ENCODE measurements at places on chromosomes 2 and 18. TPM values are rescaled to one million over a fixed set of nuclear protein-coding genes. Genes with fewer than 3 reads are reported as not detected.

The ABCG8 gene
- not detected for total RNA-seq

The PRKAG3 gene
- not detected for total RNA-seq

The TMBIM1 gene
- total RNA-seq, result 369 TPM

The SAG gene
- total RNA-seq, result not detected

The PIEZO2 gene
- total RNA-seq, result 8.3 TPM

The SCLY gene
- total RNA-seq, result 33.7 TPM

The FASTKD2 gene
- total RNA-seq, result 21.9 TPM

The ERICH2 gene
- not detected for total RNA-seq

The SPRED2 gene
- 21.9 TPM for total RNA-seq

The POTEJ gene
- not detected for total RNA-seq

The PSMA8 gene
- total RNA-seq, result not detected

The BOLL gene
- total RNA-seq, result not detected

The TEKT4 gene
- not detected for total RNA-seq

The UGGT1 gene
- 86.2 TPM for total RNA-seq

The IL36G gene
- not detected for total RNA-seq

The CDCA7 gene
- total RNA-seq, result 4.9 TPM

The AFG3L2 gene
- 58.1 TPM for total RNA-seq

The APOB gene
- total RNA-seq, result 4.7 TPM

The CYRIA gene
- 5.6 TPM for total RNA-seq

The CXCR1 gene
- total RNA-seq, result 4.4 TPM

The SLC5A7 gene
- 0.14 TPM for total RNA-seq

The PLCD4 gene
- 8.3 TPM for total RNA-seq

The AGAP1 gene
- 20.8 TPM for total RNA-seq

The KLHL41 gene
- 0.28 TPM for total RNA-seq

The OXER1 gene
- 4.6 TPM for total RNA-seq

The PAX8 gene
- 2.4 TPM for total RNA-seq

The GLI2 gene
- total RNA-seq, result 4.9 TPM

The LIPG gene
- 30.5 TPM for total RNA-seq

The RAB27B gene
- total RNA-seq, result 0.95 TPM

The RGPD4 gene
- total RNA-seq, result not detected

The KIAA2012 gene
- total RNA-seq, result not detected

The SCN9A gene
- 4.5 TPM for total RNA-seq

The INPP5D gene
- 49.7 TPM for total RNA-seq

The SERPINB4 gene
- total RNA-seq, result not detected

The CPSF3 gene
- total RNA-seq, result 18.9 TPM

The PREPL gene
- 65.2 TPM for total RNA-seq

The TUBB8B gene
- not detected for total RNA-seq

The EVX2 gene
- not detected for total RNA-seq

The CMPK2 gene
- total RNA-seq, result 5.3 TPM

The TAF4B gene
- 15.6 TPM for total RNA-seq

The NMUR1 gene
- total RNA-seq, result 3.2 TPM

The KCNG2 gene
- total RNA-seq, result 1.5 TPM

The DNAJC5G gene
- not detected for total RNA-seq

The MYO7B gene
- total RNA-seq, result 0.78 TPM

The PID1 gene
- total RNA-seq, result 109 TPM

The PTH2R gene
- not detected for total RNA-seq

The SFTPB gene
- total RNA-seq, result not detected

The COMMD1 gene
- 51.1 TPM for total RNA-seq

The TANK gene
- 86.8 TPM for total RNA-seq

The TFCP2L1 gene
- total RNA-seq, result 1.1 TPM

The CEBPZOS gene
- 25.5 TPM for total RNA-seq

The BBS5 gene
- total RNA-seq, result 21.1 TPM

The RAD51AP2 gene
- not detected for total RNA-seq

The SYT4 gene
- not detected for total RNA-seq

The FAM237A gene
- total RNA-seq, result not detected

The DSC2 gene
- 4.3 TPM for total RNA-seq
